ENCODE measurements at places on chromosomes 13 and 19.

DNA sequence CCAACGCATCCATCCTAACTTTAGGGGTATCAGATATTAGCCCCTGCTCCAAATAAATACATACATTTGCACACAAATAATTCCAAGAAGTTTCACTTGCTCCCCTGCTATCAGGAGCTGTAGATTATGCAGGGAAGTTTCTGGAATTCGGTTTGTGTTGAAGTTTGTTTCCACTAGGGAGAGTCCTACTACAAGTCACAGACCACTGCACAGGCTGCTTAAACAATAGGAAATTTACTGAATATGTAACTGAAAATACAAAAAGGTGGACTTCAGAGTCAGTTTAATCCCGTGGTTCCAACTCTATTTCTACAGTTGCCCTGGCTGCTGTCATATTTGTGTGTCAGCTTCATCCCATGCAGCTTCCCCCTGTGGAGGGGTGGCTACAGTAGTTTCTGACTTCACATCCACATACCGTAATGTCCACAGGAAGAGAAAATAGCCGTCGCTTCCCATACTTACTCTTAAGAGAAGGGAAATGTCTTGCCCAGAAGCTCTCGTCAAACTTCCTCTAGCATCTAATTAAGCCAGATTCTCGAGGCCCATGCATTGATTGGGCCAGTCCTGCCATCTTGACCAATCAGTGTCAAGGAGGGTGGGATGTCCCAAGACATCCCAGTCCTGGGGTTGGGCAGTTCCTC lies 286.6 kb downstream of the COG6 start:
- no peak for DNase-seq

DNA sequence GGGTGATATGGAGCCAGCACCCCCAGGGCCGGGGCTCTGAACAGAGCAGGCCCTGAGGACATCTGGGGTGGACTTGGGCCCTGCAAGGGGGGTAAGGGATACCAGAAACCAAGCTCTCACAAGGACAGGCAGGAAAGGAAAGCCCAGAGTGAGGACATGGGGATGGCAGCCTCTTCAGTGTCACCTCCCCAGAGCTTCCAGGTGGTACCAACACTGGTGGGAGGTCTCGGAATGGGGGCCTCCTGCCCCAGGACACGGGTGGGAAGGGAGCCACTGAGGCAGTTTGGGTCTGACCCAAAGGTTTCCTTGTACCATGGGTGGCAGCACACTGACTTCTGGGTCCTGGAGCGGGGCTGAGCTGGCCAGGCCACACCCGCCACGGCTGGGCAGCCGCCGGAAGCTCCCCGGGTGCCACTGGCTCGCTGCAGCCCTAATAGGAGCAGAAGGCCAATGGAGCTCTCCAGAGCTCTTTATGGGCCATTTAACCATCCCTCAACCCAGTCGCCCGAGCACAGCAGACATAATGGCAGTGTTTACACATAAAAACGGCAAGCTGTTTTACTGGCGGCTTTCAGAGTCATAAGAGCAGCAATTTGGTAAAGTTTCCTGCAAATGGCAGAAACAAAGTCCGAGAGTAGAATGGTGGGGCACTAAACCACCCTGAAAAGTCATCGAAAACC lies 59.3 kb downstream of the PEPD start:
- DNase-seq: no peak

- no peak for DNase-seq
Measured at GRCh38 chr13:105920370-105920769, 615.1 kb downstream of the EFNB2 start.

DNA sequence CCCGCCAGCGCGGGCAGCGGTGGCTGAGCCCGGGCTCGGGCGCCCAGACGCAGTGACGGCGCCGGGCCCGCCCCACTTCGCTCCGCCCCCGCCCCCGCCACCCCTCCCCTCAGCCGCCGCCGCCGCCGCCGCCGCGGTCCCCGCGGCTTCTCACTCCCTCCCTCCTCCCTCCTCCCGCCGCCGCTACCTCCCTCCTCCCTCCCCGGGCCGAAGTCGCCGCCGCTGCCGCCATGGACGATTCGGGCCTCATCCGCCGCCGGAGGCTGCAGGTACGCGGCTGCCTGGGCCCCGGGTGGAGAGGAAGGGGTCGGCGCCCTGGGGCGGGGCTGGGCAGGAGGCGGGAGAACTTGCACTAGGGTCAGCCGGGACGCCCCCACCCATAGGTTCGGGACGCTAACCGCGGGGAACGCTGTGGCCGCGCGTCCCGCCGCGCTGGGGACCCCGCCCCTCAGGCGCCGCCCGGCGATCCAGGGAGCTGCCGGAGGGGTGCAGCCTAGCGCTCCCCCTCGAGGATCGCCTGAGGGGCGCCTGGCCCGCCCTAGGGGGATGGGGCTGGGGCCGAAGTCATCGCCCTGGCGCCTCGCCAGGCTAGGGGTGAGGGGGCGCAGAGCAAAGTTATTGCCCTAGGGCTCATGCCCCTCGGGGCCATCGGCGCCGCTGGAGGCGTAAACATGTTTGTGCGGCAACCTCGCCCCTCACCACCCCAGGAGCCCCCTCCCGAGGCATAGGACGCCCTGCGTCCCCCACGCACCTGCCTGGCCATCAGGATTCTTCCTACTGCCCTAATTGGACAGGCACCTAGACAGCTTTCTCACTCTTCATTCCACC lies 427 bp downstream of the RTBDN start:
- no peak for DNase-seq

GRCh38 chr13:25604106-25604505 lies 232.3 kb downstream of the ATP8A2 start:
- no peak for DNase-seq

Measured in Peyer's patch (tissue), 4 donors.